ENCODE measurements at places on chromosomes 1 and 21.

DNA sequence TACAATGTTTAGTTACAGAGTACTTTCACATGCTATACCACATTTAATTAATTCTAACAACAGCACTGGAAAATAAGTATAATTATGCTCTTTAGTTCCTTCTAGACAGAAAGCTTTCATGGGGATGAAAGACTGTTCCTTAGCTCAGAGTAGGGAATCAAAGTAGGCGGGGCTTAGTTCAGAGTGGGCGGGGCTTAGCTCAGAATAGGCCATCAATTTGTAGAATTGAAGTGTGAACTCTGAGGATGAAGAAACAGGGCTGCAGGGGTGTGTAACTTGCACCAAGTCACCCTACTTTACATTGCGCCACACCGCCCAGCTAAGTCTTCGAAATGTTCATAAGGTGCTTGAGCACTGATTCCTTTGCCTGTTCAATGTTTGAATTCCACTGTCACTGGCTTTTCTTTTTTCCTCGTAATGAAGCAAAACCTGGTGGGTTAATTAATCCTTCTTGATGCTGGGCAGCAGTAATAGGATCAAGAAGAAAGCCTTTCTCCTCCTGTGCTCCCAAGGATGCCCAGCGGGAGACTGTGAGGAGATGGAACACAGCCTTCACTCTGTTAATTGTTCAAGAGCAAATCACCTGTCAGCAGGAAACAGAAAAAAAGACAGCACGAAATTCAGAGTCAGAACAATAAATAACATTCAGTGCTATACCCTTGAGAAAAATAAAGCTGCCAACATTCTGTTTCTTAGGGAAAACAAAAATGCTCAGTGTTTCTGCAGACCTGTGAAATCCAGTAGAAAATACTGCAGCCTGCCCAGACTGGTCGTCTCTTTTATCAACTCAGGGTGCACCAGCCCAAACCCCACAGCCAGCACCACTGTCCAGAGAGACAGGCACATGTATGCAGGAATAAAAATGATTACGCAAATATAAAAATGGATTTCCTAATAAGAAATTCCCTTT is 66.5 kb upstream of the CAMK1G start:
- no peak for DNase-seq

- no peak for DNase-seq
These were observed 19.3 kb upstream of the HEATR1 start for GRCh38 chr1:236623371-236624166.

- DNase-seq: no peak
These were observed 630.1 kb downstream of the BRINP3 start for GRCh38 chr1:189847613-189848012.

DNA sequence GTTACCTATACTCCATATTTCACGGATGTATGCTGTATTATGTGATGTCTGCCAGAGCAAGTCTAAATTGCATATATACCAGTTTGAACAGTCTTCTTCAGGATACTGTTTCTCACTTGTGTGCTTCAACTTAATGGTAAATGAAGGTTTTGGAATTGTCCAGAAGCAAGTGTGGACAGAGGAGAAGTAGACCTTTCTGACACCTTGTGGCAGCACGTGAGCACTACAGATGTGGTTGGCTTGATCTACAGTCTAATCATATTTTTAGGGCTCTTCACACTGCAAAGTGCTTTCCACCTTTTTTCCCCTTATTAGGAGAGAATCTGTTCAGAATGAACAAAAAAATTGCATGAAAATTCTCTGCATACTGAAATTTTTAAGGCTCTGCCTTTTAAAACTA is 10.9 kb downstream of the MORC3 start:
- DNase-seq: no peak

- no peak for DNase-seq
These were observed 468.2 kb downstream of the MATN1 start for GRCh38 chr1:30255111-30255724.

DNA sequence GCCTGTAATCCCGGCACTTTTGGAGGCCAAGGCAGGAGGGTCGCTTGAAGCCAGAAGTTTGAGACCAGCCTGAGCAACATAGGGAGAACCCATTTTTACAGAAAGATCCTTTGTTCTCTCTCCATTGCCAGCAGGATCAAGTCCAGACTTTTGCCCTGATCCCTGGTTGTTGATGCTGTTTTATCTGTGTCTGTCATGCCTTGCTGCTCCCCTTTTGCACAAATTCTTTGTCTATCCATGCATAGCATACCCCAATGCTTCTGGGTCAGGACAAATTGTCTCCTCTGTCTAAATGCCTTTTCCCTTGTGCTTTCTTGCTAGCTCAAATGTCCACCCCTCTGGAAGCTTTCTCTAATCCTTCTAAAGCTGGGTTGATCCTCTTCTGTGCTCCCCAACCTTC is 25.3 kb upstream of the FAAH start:
- DNase-seq: no peak

- no peak for DNase-seq
These were observed 2.6 kb downstream of the AIDA start for GRCh38 chr1:222709700-222710153.

GRCh38 chr1:240194120-240194519 is 102.4 kb downstream of the FMN2 start:
- DNase-seq: no peak

Data from amniotic stem cell (primary cell).